ENCODE measurements at places on chromosomes 12 and 14. TPM values are rescaled to one million over a fixed set of nuclear protein-coding genes. Genes with fewer than 3 reads are reported as not detected.

The RTL1 gene
- total RNA-seq = not detected

The TEX52 gene
- not detected for total RNA-seq

The GPR135 gene
- total RNA-seq = 2.9 TPM

The TSPAN8 gene
- 2.5 TPM for total RNA-seq

The SRRM4 gene
- total RNA-seq = not detected

- no peak for DNase-seq
These were observed 110.6 kb downstream of the MYRFL start for GRCh38 chr12:69935651-69936100.

GRCh38 chr12:91973813-91974212 is 171.8 kb downstream of the BTG1 start:
- DNase-seq = no peak

DNA sequence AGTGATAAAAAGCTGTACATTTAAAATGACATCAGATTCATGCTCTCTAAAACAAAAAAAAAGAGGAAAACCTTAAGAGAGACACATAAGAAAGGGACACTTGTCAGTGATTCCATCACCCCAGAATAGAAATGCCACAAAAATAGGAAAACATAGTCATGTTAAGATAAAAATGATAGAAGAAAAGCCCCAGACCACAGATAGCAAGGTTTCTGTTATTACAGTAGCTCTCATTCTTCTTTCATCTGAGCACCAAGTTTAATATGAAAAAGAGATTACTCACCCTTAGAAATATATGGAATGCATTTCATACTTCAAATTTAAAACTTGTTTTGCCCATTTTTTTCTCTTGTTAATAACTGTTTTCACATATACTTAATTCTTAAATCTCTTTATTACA is 217.2 kb downstream of the EGLN3 start:
- DNase-seq = no peak

- no peak for DNase-seq
These were observed 263.2 kb downstream of the TRHDE start for GRCh38 chr12:72535212-72535990.

DNA sequence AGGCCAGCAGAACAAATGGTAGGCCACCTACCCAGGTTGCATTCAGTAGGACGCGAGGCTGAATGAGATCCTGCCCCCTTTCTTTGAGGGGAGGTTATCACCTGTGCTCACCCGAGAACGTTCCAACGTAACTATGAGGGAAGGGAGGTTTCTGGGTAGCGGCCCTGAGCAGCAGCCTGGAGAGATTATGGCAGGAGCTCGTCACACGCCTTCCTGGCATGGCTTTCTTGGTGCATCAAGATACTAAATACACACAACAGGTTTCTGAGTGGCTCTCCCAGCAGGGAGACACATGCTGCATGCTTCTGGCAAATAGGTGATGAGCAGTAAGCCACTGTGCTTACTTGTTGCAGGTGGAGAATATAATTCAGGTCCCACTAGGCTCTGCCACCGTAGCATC is 147.7 kb downstream of the CALM1 start:
- DNase-seq = no peak

- DNase-seq = no peak
These were observed 30.7 kb downstream of the SSPN start for GRCh38 chr12:26226122-26226521.

DNA sequence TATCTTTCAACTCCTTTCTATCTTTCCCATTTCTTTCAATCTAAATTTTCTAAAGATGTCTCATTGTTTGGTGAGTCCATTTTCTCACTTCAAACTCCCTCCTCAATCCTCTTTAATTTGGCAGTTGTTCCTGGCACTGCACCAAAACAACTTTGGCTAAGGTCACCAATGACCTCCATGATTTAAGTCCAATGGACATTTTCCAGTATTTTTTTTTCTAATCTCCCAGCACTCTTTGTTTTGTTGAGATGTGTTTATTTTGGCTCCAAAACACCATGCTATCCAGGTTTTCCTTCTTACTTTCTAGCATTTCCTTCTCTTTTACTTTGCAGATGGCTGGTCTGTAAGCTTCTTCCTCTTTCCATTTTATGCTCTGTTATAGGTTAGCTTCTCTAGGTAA is 42.5 kb upstream of the OTOGL start:
- DNase-seq = no peak

GRCh38 chr14:38716926-38717325 is 386.1 kb downstream of the SEC23A start:
- no peak for DNase-seq

GRCh38 chr14:74065746-74066575 is 18.3 kb downstream of the ALDH6A1 start:
- no peak for DNase-seq

Data from liver (tissue), 10 donors.